H1 (cell line): ENCODE measurements at places on chromosomes 2 and 18.

DNA sequence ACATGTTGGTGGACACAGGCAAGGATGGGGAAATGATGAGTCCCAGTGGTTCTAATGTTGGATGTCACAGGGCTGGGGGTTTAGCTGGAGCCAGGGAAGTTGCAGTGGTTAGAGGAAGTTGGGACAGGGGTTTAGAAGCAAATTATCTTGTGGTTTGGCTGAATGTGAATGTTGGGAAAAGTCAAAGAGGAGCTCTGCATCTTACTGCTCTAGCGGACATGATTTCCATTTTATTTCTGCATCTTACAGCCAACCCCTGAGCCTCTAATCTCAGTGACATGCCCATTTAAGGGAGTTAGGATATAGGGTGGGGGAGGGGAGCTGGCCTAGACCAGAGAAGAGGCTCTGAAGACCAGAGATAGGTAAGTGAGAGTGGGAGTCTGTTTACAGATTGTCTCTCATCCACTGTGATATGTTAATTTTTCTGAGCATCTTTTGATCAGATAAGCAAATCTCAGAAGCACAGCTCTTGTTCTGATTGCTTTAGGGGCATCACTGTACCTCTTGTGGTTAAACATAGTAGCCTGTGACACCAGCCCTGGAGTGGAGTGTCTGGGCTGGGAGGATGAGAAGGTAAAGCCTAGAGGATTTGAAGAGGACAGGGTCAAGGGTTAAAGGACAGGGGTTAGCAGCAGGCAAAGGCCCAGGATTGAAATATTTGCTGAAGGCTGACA is 43.6 kb downstream of the SETBP1 start:
- no peak for DNase-seq

GRCh38 chr2:45640576-45640975 is 10.9 kb upstream of the PRKCE start:
- no peak for DNase-seq

DNA sequence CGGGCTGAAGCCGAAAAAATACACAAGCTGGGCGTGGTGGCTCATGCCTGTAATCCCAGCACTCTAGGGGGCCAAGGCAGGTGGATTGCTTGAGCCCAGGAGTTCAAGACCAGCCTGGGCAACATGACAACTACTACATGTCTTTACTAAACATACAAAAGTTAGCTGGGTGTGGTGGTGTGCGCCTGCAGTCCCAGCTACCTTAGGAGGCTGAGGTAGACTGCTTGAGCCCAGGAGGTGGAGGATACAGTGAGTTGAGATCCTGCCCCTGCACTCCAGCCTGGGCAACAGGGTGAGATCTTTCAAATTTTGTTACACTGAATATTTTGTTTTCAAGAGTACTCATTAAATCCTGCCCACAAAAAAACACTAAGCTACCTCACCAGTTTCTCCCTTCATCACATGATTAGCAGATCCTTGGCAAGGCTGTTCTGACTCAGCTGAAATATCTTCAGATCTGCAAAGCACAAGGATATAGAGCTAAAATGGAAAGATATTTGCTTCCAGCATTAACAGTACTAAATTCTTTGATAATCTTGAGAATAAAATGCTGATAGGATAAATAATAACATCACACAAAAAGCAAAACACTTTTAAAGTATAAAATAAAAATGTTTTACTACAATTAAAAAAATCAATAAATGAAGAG is 28.2 kb upstream of the MCM6 start:
- no peak for DNase-seq

GRCh38 chr18:34511879-34512278 is 198.2 kb upstream of the DTNA start:
- no peak for DNase-seq

GRCh38 chr2:55063226-55063625 is 13.0 kb upstream of the RTN4 start:
- no peak for DNase-seq

- no peak for DNase-seq
Measured at GRCh38 chr2:240797500-240797895, 22.5 kb downstream of the KIF1A start.

GRCh38 chr2:47155091-47155876 is at the start of gene STPG4:
TSS of gene STPG4 (minus strand) at chr2:47155308. CDS start at chr2:47155251, 57 bp downstream.
- DNase-seq, result no peak

- DNase-seq, result no peak
Measured at GRCh38 chr2:98463551-98463971, 18.9 kb downstream of the INPP4A start.

DNA sequence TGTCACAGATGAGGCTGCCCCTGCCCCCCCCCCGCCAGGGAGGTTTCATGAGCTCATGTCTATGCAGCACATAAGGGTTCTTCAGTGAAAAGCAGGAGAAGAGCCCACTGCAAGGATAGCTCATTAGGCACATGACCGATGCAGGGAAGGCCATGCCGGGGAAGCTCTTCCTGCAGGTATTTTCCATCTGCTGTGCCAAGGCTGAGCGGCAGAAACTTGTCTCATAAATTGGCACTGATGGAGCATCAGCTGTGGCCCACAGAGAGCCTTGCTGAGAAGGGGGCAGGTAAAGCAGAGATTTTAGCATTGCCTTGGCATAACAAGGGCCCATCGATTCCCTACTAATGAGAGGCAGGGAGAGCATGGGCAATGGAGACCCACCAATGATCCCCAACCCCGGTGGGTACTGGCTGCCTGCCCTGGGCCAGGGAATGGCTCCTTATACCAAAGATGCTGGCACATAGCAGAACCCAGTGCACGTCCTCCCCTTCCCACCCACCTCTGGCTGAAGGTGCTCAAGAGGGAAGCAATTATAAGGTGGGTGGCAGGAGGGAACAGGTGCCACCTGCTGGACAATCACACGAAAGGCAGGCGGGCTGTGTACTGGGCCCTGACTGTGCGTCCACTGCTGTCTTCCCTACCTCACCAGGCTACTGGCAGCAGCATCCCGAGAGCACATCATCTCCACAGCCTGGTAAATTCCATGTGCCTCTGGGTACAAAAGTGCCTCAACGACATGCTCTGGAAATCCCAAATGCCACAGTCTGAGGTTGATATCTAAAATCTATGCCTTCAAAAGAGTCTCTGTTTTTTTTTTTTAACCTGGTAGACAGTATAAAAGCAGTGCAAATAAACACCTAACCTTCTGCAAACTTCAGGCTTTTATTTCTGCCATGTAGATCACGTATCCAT is 41.4 kb downstream of the STEAP3 start:
- no peak for DNase-seq

DNA sequence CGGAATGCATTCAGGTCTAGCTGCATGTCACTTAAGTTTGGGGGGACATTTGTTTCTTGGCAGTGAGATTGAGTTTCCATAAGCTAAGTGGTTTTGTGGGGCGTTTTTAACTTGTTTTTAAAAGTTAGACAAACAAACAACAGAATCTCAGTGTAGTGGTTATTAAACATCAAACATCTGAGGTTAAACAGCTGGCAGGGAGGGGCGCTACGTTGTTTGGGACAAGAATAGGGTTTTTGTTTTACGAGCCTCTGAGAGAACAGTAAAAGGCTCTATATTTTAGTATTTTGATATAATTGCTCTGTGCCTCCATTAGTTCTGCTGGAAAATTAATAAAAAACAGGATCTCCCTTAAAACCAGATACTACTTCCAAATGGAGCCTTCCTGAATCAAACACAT is 41.6 kb upstream of the TMEM177 start:
- no peak for DNase-seq

DNA sequence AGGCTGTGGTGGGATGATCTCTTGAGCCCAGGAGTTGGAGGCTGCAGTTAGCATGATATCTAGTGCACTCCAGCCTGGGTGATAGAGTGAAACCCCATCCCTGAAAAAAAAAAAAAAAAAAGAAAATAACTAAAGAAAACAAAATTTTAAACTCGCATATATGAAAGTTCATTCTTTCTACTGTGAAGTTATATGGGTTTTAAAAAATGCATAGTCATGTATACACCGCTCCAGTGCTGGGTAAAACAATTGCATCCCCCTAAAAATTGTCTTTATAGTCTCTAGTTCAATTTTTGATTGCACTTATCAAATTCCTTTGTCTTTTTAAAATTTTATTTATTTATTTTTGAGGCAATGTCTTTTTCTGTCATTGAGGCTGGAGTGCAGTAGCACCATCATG is 65.0 kb upstream of the ACYP2 start:
- no peak for DNase-seq

GRCh38 chr2:3712424-3712823 is 9.0 kb downstream of the DCDC2C start:
- DNase-seq, result no peak

GRCh38 chr2:225694664-225695063 is 295.2 kb downstream of the NYAP2 start:
- DNase-seq, result no peak

GRCh38 chr2:85945586-85945985 is 56.8 kb upstream of the ST3GAL5 start:
- DNase-seq, result no peak

DNA sequence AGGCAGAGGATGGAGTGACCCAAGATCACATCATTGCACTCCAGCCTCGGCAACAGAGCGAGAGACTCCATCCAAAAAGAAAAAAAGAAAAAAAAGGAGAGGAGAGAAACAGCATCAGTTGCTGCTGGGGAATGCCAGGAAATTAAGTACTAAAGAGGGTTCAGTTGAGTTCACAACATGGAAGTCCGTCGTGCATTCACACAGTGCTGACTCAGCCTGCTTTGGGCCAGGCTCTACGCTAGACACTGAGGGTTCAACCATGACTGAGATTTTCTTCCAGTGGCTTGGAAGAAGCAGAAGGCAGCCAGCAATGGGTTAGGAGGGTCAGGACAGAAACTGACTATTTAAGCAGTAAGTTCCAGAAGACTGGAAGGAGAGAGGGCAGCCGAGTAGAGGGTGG is 108.8 kb downstream of the FMNL2 start:
- DNase-seq, result no peak

GRCh38 chr18:57595347-57595746 is 8.8 kb upstream of the FECH start:
- DNase-seq, result no peak

DNA sequence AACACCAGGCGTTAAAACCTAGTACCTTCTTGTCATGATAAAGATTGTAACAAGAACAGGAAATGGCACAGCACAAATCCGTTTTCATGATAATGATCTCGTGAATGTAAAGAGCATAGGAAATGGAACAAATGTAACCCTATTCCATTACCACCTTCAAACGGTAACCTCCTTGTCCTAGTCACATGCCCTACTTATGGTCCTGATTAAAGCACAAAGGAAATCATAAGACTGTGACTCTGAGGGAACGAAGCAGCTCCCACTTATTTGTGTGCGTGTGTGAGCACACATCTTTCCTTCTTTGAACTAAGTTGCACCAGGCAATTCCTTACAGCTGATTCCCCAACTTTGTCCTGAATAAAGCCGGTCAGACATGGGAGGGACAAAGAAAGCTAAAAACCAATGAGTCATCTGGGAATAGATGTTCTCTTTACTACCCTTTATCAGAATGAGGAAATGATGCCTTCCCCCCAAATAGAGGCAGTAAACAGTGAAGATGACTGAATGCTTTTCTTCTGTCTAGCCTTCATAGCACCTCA is 192.6 kb downstream of the IKZF2 start:
- no peak for DNase-seq

GRCh38 chr2:175187378-175187777 is 5.9 kb upstream of the ATP5MC3 start:
- DNase-seq, result no peak
